ENCODE measurements at places on chromosomes 5 and 9.

GRCh38 chr5:115850744-115851416, 9.1 kb downstream of the AP3S1 start:
- DNase-seq = no peak

- no peak for DNase-seq
These were observed 56.8 kb upstream of the TMEM252 start for GRCh38 chr9:68597362-68597997.

GRCh38 chr9:125683486-125683885, 23.5 kb downstream of the MAPKAP1 start:
- no peak for DNase-seq

- no peak for DNase-seq
These were observed 629 bp downstream of the ZBTB26 start for GRCh38 chr9:122930541-122931225.

DNA sequence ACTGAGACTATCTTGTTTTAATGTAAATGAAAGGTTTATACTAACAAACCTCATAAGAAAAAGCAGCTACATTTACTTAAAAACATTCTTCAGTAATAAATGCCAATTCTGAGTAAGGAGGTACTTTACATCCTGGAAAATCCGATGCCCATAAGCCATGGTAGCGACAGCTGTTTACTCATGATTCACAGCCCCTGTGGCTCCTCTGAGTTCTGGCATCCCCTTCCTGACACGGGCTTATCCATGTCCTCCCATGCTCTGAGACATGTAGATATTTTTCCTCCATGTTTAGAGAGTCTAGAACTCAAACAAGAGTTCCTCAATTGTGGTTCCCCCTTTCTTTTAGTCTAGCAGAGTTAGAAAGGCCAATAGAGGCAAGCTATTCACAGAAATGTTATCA, 63.1 kb upstream of the DEPDC1B start:
- no peak for DNase-seq

DNA sequence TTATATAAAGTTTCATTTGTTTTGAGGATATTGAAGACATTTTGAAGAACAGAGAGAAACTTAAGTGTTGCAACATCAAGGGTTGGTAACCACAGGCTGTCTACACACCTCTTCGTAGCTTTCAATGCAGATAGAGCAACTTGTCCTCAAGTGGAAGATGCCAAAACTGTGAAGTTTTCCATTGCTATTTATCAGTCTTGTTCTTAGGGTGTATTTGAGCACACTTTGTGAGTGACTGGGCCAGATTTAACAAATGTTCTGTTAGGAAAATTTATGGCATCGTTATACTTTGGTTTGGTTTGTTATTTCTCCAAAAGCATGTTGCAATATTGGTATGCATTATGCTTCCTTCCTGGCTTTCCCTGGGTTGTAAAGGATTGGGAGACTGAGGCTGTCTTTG, 31.6 kb downstream of the NNT start:
- DNase-seq = no peak

- DNase-seq = peak; percentile 36
These were observed 14.1 kb downstream of the CAPSL start for GRCh38 chr5:35924122-35924949.

DNA sequence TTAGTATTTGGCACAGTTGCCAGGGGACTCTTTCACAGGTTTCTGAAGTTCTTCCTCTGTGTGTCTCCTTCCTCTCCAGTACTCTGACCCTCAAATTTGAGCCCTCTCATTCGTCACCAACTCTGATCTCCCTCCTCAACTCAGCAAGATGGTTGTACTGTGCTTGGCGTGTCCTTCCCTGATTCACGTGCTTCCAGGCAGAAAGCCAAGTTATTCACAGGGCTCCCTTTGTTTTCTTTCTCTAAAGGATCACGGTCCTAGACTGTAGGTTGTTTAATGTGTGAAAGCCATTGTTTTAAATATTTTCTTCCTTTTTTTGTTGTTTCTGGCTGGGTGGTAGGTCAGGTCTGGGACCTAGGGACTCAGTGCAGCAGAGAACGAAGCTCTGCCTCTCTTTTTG, 142.9 kb downstream of the DMAC1 start:
- DNase-seq = peak; percentile 32

DNA sequence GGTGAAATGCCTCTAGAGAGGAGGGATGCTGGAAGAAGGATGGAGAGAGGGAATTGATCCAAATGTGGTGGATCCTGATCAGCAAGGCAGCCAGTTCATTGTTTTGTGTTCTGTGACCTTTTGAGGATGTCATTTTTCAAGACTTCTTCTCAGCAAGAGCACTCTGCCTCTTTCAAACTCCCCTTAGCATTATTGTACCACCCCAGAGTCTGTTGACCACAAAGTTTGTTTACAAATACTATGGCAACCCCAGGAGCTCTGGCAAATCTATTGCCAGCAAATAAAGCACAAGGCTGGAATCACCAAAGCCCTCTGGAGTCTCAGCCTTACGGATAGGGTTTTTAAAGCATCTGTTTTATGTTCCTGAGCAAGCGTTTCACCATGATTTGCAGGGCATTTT, 76.2 kb upstream of the SLC1A3 start:
- no peak for DNase-seq

DNA sequence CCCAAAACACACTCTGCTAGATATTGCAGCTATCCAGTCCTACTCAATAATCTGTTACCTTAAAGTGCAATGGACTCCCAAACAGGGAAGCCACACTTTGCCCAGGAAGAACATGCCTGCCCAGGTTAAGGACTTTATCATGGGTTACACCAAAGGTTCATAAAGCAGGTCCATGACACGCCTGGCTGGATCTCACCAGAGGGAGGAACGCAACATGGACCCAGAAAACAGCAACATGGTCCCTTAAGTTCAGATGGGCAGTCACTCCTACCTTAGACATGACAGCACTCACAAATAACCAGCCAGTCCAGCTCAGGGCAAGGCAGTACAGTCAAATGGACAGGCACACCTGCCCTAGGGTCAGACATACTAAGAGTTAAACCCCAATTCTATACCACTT, 3.8 kb downstream of the P4HA2 start:
- no peak for DNase-seq

DNA sequence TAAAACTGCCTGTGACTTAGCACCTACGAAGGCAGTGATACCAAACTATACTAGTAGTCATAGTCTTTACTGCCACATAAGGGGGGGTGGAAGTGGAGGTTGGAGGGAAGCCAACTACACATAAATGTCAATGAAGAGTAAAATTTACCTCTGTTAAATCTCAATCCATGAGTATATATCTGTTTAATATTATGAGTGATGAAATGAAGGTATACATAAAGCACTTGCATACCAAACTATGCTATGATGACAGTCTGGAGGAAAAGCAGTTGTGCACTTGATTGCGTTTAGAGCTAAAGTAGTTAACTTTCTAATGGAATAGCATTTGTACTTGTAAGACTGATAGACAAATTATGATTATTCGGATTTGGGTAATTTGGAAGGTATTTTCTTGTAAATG, 129.2 kb upstream of the POU5F2 start:
- DNase-seq = no peak

- DNase-seq = no peak
These were observed 1184.8 kb downstream of the DTWD2 start for GRCh38 chr5:117803533-117803932.

DNA sequence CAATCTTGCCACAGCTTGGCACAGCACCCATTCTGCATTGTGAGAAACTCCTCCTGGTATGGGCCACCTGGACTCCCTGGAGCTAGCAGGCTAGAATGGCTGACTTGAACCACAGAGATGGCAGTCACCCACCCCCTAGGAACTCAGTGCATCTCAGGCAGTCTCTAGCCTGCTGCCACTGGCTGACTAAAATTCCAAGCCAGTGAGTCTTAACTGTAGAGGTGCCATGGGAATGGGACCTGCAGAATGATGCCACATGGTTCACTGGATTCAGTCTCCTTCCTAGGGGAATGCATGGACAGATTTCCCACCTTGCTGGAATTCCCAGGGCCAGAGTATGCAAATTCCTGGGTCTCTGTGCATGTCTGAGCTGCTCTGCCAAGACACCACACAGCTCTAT, 382.9 kb downstream of the MAN2A1 start:
- no peak for DNase-seq

GRCh38 chr9:95585824-95586223, 69.1 kb upstream of the PTCH1 start:
- DNase-seq = no peak

GRCh38 chr9:131625790-131626670, 80.7 kb downstream of the PRRT1B start:
- DNase-seq = no peak

DNA sequence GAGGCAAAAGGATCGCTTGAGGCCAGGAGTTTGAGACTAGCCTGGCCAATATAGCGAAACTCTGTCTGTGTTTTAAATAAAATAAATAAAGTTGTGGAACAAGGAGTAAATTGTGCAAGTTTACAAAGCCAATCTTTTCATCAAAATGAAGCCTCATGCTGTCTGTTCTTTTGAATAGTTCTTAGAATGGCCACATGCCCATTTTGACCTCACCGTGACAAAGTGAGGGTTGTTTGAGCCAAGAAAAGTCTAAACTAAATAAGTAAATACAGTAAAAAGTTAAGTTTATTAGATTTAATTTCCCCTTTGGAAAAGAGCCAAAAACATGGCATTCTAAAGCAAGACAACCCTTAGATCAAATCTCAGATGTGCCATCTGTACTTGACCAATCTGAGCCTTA, 165.7 kb downstream of the NDUFS4 start:
- DNase-seq = no peak

GRCh38 chr9:135372501-135373008, 107.0 kb upstream of the PPP1R26 start:
- DNase-seq = no peak

DNA sequence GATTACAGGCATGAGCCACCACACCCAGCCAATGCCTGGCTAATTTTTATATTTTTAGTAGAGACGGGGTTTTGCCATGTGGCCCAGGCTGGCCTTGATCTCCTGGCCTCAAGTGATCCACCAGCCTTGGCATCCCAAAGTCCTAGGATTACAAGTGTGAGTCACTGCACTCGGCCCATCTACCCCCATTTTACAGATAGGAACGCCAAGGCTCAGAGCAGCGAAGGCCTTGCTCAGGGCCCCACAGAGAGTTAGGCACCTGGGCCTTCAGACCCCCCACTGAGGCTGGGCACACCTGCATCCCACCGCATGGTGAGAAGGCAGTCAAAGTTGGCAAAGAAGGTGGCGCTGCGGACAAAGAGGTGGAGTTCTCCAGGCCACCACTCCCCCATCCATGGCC, 143.1 kb downstream of the GAPVD1 start:
- DNase-seq = no peak

DNA sequence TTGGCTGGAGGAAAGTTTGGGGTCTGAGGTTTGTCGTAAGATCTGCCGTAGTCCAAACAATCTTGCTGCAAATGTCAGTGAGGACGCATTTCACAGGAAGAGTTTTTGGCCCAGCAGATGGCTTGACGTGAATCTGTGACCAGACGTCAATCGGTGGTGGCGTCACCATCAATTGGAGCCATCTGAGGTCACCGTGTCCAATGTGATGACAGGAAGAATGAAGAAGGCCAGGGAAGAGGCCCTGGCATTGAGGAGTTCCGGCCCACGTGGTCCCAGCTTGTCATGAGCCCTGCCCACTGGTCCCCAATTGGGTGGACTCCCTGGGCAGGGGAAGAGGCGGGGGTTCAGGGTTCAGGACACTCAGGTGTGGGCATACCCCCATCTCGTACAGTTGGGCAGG, 79.9 kb downstream of the OLFM1 start:
- DNase-seq = no peak

- no peak for DNase-seq
These were observed 43.4 kb upstream of the TRIM32 start for GRCh38 chr9:116643691-116644090.

- no peak for DNase-seq
These were observed 20.8 kb downstream of the SNCAIP start for GRCh38 chr5:122332599-122333555.

- DNase-seq = no peak
These were observed 63.4 kb downstream of the RAPGEF1 start for GRCh38 chr9:131676431-131676972.

GRCh38 chr5:103166706-103167105, 46.6 kb downstream of the PPIP5K2 start:
- no peak for DNase-seq

DNA sequence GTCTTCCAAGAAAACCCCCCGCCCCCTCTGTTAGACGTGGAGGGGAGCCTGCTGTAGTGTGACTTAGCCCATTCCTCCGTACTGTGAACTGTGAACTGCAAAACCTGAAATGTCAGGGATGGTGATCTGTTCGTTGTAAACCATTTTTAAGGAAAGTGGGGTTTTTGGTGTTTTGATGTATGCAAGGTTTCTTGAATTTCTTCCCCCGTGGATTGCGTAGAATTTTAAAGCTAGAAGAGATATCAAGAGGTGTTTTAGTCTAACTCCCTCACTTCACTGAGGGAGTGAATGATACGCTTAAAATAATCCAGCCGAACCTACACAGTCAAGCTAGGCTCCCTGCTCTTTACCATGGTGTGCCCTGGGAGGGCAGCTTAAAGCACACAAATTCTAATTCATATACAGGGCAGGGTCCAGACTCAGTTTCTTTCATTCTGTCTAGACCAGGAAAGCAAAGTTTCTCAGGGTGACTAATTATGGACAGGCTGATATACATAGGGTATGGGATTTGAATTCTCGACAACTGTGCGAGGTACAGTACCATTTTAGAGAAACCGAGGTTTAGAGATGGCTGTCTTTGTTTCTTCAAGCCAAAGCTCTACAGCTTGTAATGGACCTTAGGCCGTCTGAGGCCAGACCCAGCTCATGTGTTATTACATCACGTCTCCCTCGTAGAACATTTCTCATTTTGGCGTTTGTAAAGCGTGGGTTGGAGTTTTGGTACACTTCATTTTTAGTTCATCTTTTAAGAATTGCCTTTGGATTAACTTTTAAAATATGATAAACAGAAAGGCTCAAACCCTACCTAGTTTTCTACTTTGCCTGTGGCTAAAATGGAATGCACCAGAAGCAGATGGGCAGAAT, 2.7 kb downstream of the PTGER4 start:
- no peak for DNase-seq

GRCh38 chr5:178143901-178144300, 9.8 kb downstream of the NHP2 start:
- no peak for DNase-seq

DNA sequence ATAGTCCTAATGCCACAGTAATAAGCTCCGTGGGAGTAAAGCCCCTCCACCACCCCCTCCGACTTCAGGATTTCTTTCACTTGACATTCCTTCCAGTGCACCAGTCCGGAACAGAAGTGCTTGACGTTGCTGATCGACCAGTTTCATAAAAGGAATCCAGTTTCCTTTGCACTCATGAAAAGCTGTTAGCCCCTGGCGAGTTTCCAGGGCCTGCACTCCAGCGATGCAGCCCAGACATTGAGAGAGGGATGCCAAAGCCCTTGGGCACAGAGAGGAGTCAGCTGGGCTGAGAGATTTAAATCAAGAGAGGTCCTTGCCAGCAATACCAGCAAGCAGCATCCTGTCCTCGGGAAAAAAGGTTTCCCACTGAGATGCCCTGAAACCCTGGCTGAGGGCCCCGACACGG, 170.1 kb downstream of the GABBR2 start:
- no peak for DNase-seq

GRCh38 chr9:35749515-35750255, 598 bp downstream of the RGP1 start:
- DNase-seq = peak; percentile 45
